Pulmonary artery endothelial cell (primary cell): ENCODE measurements at places on chromosomes 5 and 9. TPM values are rescaled to one million over a fixed set of nuclear protein-coding genes. Genes with fewer than 3 reads are reported as not detected.

GRCh38 chr5:161847941-161848391, at the start of gene GABRA1:
TSS of gene GABRA1 (plus strand) at chr5:161848120. CDS start at chr5:161850811, 2,691 bp downstream.
- no peak for DNase-seq

- DNase-seq, result no peak
Observed at GRCh38 chr9:14251154-14252071, 62.5 kb downstream of the NFIB start.

The FOXI1 gene
- total RNA-seq, result not detected in 2 replicates

The SLC25A46 gene
- total RNA-seq, result 69.1 and 76.7 TPM in 2 replicates

The ST8SIA4 gene
- total RNA-seq, result 1.1 and 3.2 TPM in 2 replicates

The CCL19 gene
- total RNA-seq, result not detected in 2 replicates

DNA sequence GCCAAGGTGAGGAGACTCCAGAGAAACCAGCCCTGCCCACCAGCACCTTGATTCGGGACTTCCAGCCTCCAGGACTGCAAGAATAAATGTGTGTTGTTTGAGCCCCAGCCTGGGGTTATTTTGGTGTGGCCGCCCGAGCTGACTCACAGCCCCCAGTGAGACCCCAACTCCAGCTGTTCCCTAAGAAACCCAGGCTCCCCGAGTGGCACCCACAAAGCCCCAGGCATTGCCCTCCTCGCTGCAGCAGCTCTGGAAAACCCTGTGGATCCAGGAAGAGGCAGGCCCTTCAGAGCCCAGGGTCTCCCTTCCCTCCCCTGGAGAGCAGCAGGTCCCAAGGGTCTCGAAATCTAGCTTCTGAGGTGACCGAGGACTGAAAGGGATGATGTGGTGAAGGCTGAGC, 69.2 kb upstream of the PPP1R26 start:
- DNase-seq, result no peak

DNA sequence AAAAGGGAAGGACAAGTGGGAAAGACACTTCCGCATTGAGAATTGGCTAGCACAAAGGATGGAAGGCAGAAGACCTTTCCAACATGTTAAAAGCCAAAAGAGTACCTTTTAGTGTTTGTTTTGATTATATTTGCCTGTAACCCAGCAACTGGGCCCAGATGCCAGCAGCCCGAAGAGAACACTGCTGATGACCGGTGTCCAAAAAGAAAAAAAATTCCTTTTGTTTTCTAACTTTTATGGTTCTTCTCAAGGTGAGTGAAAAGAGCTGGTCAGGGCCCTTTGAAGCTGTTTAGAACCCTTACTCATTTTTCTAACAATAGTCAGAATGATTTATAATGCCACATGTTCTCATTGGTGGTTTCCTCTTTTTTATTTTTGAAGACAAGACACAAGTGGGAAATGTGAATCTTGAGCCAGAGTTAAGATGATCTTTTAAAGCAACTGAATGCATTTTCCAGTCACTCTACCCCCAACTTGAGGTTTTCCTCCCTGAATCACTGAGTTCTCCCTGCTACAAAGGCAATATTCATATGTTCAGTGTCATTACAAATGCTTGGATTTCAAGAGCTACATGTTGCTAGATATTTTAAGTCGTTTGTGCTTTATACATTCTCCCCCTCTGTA, 32.3 kb upstream of the ZNF462 start:
- DNase-seq, result no peak

DNA sequence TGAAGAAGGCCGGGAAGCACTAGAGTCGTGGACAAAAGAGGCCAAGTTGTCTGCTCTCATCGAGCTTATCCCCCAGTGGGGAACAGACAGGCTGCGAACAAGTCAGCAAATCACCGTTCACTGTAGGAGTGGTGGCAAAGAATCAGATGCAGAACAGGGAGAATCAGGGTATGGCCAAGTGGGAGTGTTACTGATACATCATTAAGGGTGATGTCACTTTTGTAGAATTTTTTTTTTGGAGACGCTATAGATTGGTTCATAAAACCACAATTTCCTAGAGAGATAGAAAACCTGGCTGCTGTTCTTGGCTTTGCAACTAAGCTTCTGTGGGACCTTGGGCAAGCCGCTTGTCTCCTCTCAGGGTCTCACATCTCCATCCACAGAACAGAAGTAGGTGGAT, 21.3 kb downstream of the SPRY4 start:
- DNase-seq, result no peak

DNA sequence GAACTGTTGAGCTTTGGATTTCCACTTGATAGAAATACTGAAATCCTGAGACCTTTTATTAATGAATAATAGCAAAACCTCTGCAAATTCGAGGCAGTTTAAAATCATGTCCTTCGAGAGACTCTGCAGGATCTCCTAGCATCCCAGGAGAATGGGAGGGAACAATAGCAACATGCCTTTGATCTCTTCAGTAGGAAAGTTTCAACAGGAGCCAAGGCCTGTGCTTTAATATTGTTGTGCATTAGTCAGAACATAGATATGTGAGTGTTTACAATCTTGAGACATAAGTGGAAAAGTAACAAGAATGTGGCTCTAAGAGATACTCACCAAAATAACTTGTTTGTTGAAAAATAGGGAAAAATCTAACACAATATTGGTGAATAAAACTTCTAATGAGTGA, 83.3 kb upstream of the LHFPL2 start:
- no peak for DNase-seq

DNA sequence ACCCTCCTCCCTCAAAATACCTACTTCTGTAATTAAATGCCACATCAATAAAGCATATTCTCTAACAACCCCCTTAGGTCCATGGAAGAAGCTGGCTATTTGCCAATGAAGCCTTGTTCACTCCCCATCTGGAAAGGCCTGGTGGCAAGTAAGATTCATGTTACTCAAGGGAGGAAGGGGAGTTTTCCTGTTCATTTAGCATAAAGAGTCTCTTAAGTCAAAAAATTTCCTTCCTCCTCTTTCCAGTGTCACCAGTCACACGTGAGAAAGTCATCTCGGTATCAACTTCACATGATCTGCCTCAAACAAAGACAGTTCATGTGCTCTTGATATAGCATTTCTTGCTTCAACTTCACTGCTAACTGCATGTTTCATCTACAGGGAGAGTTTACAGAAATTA, 32.7 kb upstream of the RIC1 start:
- no peak for DNase-seq

DNA sequence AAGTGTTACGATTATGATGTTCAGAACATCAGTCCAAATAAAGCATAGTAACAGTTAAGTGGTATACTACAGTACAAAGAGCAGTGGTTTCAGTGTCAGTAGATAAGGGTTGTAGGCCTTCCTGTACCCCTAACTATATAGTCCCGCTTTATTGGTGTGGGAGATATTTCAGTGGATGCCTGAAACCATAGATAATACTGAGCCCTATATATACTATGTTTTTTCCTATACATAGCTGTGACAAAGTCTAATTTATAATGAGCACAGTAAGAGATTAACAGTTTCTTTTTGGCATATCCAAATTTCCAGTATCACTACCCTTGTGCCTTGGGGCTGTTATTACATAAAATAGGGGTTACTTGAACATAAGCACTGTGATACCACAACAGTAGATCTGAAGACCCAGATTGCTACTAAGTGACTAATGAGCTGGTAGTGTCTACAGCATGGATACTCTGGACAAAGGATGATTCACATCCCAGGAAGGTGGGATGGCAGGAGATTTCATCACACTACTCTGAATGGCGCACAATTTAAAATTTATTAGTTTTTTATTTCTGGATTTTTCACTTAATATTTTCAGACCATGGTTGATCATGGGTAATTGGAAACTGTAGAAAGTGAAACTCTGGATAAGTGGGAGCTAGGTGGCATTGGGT, 119.3 kb downstream of the RPS23 start:
- no peak for DNase-seq

The ADAMTS2 gene
- 0.04 TPM in 1 of 2 replicates, not detected in the other for total RNA-seq

GRCh38 chr9:136978073-136978864, 965 bp downstream of the PTGDS start:
- DNase-seq, result no peak

The SLC6A3 gene
- total RNA-seq, result not detected in 2 replicates

DNA sequence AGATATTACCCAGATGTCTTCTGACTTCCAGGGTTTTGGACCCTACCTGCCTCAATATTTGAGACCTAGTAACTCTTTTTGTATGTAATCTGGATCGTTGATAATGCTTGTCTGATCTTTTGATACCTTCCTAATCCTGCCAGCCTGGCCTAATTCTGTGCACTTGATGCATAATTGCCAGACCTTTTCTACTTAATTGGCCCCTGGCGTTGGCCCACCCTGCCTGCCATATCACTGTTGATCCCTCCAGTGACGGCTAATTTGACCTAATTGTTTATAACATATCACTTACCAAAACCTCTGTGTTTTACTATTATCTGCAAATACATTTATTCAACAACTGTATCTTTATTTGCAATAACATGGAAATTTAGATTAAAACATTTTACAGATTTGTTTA, 49.0 kb downstream of the SLC44A1 start:
- no peak for DNase-seq
